ENCODE measurements at places on chromosomes 13 and 19. TPM values are rescaled to one million over a fixed set of nuclear protein-coding genes. Genes with fewer than 3 reads are reported as not detected.
A peak's percentile ranks its signal among the peaks of the same experiment; 100 is the strongest.

TEX26 gene
- not detected for total RNA-seq

TNFSF13B gene
- 3.6 TPM for total RNA-seq

ALG5 gene
- total RNA-seq, result 17.3 TPM

ZNF382 gene
- total RNA-seq, result 25.7 TPM

SPTBN4 gene
- total RNA-seq, result 5.8 TPM

SBK3 gene
- 1.5 TPM for total RNA-seq

GRCh38 chr19:12969292-12969988 lies at the start of gene DAND5:
DAND5 (plus strand) TSS chr19:12969576; CDS start chr19:12969661, 85 bp downstream.
- H3K4me3 ChIP-seq, result no peak within 1 kb of the TSS
- no peak for DNase-seq
- H3K27ac ChIP-seq, result peak within 1 kb of the TSS; percentile 74
- H3K4me1 ChIP-seq, result peaks cover 3% of the 10 kb centered on the region
- H3K27me3 ChIP-seq, result no peaks in the 10 kb centered on the region

DNA sequence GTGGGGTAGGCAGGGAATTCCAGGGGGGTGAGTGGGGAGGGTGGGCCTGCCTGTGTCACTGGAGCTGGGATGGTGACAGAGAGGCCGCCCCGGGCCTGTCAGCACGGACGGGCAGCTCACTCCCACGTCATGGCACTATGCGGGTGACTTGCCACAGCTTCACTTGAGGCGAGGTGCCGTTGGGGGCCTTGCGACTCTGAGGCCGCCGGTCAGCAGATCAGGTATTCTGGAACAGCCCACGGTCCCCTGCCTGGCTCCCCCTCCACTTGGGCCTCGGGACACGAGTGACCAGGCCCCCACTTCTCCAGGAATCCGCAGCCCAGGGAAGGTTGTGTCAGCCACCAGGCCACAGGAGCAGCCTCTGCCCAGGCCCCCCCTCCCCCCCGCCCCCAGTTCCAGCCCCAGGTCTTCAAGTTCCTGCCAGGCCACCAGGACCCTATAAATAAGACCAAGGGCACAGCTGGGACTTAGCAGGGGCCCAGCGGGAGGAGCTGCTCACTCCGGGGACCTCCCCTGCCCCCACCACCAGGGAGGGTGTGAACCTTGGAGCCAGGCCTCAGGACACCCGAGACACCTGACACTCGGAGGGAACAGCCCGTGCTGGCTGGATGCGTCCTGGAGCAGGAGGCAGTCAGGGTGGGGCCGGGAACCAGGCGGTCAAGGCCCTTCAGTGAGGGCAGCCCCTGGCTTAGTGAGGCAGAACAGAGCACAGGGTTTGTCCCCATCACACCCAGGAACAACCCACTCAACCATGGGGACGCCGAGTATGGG lies 2.7 kb upstream of the MIDN start:
- H3K27me3 ChIP-seq, result no peaks in the 10 kb centered on the region
- peak overlapping the region; percentile 24 for H3K4me3 ChIP-seq

GRCh38 chr19:18307271-18307681 lies 15.6 kb downstream of the LSM4 start:
- DNase-seq, result no peak
- H3K4me1 ChIP-seq, result peaks cover 60% of the 10 kb centered on the region
- peak overlapping the region; percentile 22 for H3K4me3 ChIP-seq
- no peaks in the 10 kb centered on the region for H3K27me3 ChIP-seq

GRCh38 chr13:41465241-41465847 lies 8.0 kb downstream of the RGCC start:
- H3K27ac ChIP-seq, result peak overlapping the region; percentile 47
- H3K27me3 ChIP-seq, result no peaks in the 10 kb centered on the region
- no peak for DNase-seq
- H3K36me3 ChIP-seq, result peaks cover 3% of the 10 kb centered on the region
- H3K4me1 ChIP-seq, result peaks cover 51% of the 10 kb centered on the region
- H3K4me3 ChIP-seq, result no peak overlapping the region

GRCh38 chr13:35629026-35629425 lies 152.5 kb upstream of the MAB21L1 start:
- DNase-seq, result no peak
- no peaks in the 10 kb centered on the region for H3K4me1 ChIP-seq
- H3K27ac ChIP-seq, result no peak overlapping the region
- no peak overlapping the region for H3K4me3 ChIP-seq
- H3K27me3 ChIP-seq, result no peaks in the 10 kb centered on the region

DNA sequence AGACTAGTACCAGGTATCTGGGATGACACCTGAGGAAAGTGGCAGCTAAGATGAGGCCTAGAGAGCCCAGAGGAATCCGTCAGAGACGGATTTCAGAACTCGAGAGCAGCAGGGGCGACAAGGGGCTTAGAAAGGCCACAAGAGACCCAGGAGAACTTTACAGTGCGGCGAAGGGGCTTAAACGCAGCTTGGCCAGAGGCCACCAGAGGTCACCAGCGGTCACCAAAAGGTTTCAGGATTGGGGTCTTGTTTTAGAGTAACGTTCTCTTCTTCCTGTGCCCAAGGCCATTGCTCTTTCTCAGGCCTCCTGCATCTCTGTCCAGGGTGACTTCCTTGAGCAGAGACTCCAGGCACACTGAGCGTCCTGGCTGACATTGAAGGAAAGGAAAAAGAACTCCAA lies 2.2 kb downstream of the ZSCAN22 start:
- H3K4me3 ChIP-seq, result no peak overlapping the region
- H3K27ac ChIP-seq, result no peak overlapping the region
- H3K4me1 ChIP-seq, result peaks cover 31% of the 10 kb centered on the region
- H3K27me3 ChIP-seq, result no peaks in the 10 kb centered on the region

DNA sequence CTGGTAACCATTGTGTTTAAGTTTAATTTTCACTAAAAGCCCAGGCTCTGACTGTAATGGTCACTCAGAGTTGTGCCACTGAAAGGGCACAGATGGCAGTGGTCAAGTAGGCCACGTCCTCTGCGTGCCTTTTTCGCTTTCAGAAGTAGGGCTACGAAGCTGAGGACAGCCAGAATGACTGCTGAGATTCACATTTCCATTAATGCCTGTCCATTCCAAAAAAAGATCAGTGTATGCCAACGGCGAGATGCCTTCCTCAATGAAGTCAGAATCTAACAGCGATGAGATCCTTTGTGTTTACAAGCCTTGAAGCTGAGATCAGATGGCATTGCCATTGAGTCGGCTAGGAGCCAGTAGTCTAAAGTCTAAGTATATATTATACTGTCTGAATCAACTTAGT lies 311.3 kb downstream of the FGF14 start:
- peaks cover 20% of the 10 kb centered on the region for H3K4me1 ChIP-seq
- no peak overlapping the region for H3K27ac ChIP-seq
- H3K4me3 ChIP-seq, result no peak overlapping the region
- H3K36me3 ChIP-seq, result no peaks in the 10 kb centered on the region
- H3K27me3 ChIP-seq, result no peaks in the 10 kb centered on the region

GRCh38 chr13:112759053-112759452 lies 69.2 kb downstream of the ATP11A start:
- no peak for DNase-seq
- peaks cover 6% of the 10 kb centered on the region for H3K4me1 ChIP-seq
- H3K4me3 ChIP-seq, result no peak overlapping the region
- no peak overlapping the region for H3K27ac ChIP-seq

GRCh38 chr19:56477429-56478338 lies 539 bp upstream of the ZNF667 start:
- peaks cover 25% of the 10 kb centered on the region for H3K4me1 ChIP-seq
- peak overlapping the region; percentile 87 for H3K27ac ChIP-seq
- no peaks in the 10 kb centered on the region for H3K27me3 ChIP-seq
- peak overlapping the region; percentile 88 for H3K4me3 ChIP-seq
- H3K36me3 ChIP-seq, result no peaks in the 10 kb centered on the region

GRCh38 chr13:27967203-27967735 lies 1.8 kb downstream of the CDX2 start:
- no peak for DNase-seq
- no peaks in the 10 kb centered on the region for H3K36me3 ChIP-seq
- H3K27ac ChIP-seq, result no peak overlapping the region
- H3K27me3 ChIP-seq, result peaks cover 70% of the 10 kb centered on the region

- H3K4me1 ChIP-seq, result peaks cover 53% of the 10 kb centered on the region
- no peak for DNase-seq
- no peaks in the 10 kb centered on the region for H3K36me3 ChIP-seq
- H3K4me3 ChIP-seq, result no peak overlapping the region
- H3K27ac ChIP-seq, result no peak overlapping the region
- no peaks in the 10 kb centered on the region for H3K27me3 ChIP-seq
Observed at GRCh38 chr19:16614941-16615340, 13.1 kb downstream of the MED26 start.

- H3K27ac ChIP-seq, result no peak overlapping the region
- DNase-seq, result no peak
- no peak overlapping the region for H3K4me3 ChIP-seq
- no peaks in the 10 kb centered on the region for H3K4me1 ChIP-seq
Observed at GRCh38 chr13:84400706-84401105, 518.4 kb upstream of the SLITRK1 start.

GRCh38 chr19:17633700-17634099 lies 54.5 kb downstream of the UNC13A start:
- H3K27ac ChIP-seq, result no peak overlapping the region
- no peak for DNase-seq
- no peaks in the 10 kb centered on the region for H3K36me3 ChIP-seq
- no peaks in the 10 kb centered on the region for H3K4me1 ChIP-seq
- H3K4me3 ChIP-seq, result no peak overlapping the region
- no peaks in the 10 kb centered on the region for H3K27me3 ChIP-seq

Data from esophagus muscularis mucosa (tissue), 4 donors.